Psoas muscle (tissue), 8 donors: ENCODE measurements at places on chromosomes 5 and 9. TPM values are rescaled to one million over a fixed set of nuclear protein-coding genes. Genes with fewer than 3 reads are reported as not detected.

GRCh38 chr9:134045841-134046544 is 20.7 kb downstream of the BRD3OS start:
- DNase-seq, result no peak

The DAB2 gene
- total RNA-seq, result 23.5 TPM

- no peak for DNase-seq
Measured at GRCh38 chr9:133659516-133659915, 23.4 kb downstream of the DBH start.

DNA sequence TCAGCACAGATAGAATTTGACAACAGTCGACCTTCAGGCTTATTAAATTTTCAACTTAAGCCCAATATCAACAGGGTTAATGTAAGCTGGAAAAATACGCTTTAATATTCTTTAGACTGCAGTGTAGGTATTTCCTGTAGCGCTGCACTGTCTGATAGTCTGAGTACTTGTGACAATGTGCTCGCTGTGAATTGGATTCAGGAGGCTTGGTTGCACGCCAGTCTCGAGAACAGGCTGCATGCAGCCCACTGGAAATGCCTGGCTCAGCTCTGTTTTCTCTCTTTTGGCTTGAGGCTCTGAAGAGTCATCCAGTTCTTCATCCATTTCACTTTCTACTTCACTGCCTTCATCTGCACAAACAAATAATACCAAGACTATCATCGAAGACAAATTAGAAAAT is 300.9 kb downstream of the RFX3 start:
- no peak for DNase-seq

GRCh38 chr5:154583671-154584177 is 105.7 kb upstream of the HAND1 start:
- DNase-seq, result no peak

DNA sequence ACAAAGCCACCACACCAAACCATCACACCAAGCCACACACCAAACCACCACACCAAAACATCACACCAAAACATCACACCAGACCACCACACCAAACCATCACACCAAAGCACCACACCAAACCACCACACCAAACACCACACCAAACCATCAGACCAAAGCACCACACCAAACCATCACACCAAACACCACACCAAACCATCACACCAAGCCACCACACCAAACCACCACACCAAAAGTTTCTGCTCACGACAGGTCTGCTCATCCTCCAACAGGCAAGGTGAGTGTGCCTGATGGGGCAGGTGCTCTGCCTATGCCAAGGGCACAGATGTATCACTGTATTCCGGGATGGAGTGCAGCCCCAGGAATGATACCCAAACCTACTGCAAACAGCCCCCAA is 87.9 kb upstream of the FSTL4 start:
- no peak for DNase-seq

GRCh38 chr5:1801967-1802295 is 724 bp downstream of the NDUFS6 start:
- DNase-seq, result no peak

GRCh38 chr9:123422635-123423310 is 66.8 kb downstream of the CRB2 start:
- DNase-seq, result no peak

The ACOT12 gene
- total RNA-seq, result not detected

DNA sequence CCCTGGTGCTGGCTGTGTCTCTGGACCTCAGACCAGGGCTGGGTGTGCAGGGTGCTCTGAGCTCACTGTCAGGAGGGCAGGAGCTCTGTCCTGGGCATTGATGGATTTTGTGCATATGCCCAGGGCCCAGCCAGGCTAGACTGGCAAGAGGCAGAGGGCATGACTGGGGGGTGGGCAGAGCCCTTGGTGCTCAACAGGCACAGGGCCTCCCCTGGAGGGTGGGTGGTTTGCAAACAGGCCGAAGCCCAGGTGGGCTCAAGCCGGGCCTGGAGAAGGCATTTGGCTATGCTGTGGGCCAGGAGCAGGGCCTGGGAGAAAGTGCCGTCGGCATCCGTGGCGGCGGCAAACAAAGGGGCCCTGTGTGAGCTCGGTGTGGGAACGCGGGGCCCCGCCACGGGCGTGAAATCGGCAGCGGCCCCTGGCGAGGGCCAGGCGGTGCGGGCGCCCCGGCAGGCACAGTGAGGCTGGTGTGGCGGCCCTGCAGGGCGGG is 1.9 kb upstream of the NRARP start:
- no peak for DNase-seq

DNA sequence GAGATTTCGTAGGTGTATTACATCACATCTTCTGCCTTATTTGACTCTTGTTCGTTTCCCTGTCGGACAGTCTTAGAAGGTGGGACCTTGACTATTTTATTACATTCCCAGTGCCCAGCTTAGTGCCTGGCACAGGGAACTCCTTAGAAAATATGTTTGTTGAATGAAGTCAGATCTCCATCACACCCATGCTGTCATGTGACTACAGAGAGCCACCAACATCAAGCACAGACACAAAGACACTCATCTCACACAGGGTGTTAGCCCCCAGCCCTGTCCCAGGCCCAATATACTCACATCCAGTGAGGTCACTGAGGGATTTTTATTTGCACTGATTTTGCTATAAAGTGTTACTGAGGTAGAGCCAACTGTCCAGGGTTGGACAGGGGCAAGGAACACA is 692 bp upstream of the SRA1 start:
- DNase-seq, result no peak

DNA sequence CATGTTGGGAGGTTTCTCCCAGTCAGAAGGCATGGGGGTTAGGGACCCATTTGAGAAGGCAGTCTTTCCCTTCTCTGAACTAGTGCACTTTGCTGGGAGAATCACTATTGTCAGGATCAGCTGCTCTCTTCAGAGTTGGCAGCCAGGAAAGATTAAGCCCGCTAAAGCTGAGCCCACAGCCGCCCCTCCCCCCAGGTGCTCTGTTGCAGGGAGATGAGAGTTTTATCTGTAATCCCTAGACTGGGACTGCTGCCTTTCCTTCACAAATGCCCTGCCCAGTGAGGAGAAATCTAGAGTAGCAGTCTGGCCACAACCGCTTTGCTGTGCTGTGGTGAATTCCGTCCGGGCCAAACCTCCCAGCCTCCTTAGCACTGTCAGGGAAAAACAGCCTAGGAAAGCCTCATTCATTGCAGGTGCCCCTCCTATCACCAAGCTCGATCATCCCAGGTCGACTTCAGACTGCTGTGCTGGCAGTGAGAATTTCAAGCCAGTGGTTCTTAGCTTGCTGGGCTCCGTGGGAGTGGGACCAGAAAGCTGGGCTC is 69.8 kb downstream of the CNTLN start:
- DNase-seq, result no peak

The SPATA31D4 gene
- total RNA-seq, result not detected

DNA sequence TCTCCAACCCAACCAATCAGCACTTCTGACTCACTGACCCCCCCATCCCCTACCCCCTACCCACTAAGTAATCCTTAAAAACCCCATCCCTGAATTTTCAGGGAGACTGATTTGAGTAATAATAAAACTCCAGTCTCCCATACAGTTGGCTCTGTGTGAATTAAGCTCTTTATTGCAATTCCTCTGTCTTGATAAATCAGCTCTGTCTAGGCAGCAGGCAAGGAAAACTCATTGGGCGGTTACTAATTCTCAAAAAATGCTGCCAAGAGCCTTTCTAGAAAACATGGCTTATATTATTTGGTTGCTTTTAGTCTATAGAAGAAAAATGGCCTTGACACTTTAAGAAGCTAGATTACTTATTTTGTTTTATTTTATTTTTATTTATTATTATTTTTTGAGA is 131.7 kb downstream of the SUSD1 start:
- DNase-seq, result no peak

The FOXD1 gene
- total RNA-seq, result 0.71 TPM

The TICAM2 gene
- 1.2 TPM for total RNA-seq

The IQGAP2 gene
- total RNA-seq, result 1.5 TPM

The TMEM232 gene
- total RNA-seq, result 1.4 TPM

GRCh38 chr9:113446323-113446740 is 17.2 kb upstream of the RGS3 start:
- DNase-seq, result no peak

DNA sequence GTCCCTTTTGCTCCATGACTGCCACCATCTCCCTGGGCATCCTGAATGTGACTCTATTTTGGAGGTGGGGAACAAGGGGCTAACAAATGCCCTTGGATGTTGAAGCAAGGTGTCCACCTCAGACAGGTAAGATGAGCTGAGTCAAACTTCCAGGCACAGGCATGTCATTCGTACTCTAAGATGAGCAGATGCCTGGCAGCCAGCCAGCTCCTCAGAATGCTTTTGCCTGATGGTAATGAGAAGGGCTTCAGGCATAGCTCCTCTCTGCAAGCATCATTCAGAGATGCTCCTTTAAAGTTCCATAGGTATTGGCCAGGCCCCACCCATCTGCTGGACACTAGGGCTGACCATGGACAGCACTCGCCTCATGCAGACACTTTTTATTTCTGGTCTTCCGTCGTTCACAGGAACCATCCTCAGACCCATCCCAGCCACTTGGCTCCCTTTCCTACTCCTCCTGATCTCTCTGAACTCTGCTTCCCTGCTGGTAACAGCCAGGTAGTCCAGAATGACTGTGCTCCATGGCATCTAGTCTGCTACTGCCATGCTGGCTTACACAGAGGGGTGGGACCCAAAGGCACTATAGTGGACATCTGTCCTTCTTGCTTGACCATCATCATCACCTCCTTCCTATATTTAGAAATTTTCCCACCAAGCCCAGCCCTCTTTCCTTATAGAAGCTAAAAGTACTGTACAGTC is 118.8 kb downstream of the GLIS3 start:
- no peak for DNase-seq

- DNase-seq, result no peak
Measured at GRCh38 chr5:142670804-142671203, 15.1 kb downstream of the FGF1 start.
